Central memory CD8-positive, alpha-beta T cell (primary cell): ENCODE measurements at places on chromosomes 12 and 14.

DNA sequence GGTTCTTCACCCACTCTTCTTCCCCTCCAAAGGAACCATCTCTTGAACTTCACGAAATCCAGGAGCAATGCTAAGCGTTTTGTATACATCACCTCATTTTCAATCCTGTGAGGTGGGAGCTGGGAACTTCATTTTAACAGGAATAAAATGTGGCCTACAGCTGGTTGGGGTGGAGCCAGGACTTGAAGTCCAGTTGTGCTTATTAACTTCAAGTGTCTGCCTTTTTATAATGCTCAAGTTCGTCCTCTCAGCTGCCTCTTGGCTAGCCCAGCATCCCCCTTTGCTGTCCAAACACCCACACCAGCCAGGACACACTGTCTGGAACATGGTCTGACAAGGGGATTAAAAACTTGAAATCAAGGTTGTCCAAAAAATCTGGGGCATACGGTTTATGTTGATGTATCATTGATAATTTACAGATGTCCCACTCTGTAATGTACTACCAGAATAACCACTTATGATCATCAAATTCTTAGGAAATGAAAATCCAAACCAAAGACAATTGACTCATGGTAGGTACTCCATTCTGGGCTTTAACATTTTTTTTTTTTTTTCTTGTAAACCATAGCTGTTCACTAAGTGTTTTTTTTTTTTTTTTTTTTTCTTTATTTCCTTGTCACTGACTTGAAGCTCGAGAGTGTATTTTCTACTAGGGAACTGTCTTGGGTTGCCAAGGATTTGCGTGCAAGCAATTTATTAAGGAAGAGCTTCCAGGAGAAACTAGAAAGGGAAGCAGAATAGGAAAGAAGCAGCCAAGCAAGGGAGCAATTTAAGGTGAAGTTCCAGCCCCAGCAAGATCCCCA lies 252.3 kb downstream of the EFCAB11 start:
- DNase-seq, result no peak

DNA sequence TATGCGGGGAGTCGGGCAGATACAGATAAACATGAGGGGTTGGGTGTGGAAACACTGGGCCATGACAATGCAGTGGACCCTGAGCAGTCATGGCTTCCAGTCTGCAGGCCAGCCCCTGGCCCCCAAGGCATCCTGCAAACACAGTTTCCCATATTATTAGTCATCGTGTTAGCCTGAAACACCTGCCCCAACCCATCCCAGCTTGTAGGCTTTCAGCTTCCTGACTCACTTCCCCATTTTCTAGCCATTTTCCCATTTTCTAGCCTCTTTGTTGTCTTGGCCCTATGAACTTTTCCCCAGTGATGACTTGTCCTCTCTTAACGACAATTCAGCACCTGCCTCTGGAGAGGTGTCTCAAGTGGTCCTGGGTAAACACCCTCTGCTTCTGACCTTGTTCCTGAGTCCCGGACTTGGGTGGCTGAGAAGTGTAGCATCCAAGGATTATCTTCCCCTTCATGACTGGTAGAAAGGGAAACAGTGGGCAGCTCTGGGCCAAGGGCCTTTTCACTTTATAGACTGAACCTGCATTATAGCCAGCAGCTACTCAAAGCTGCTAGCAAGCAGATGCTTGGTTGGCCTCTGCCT lies 4.3 kb upstream of the PGF start:
- no peak for DNase-seq

- no peak for DNase-seq
These were observed 56.7 kb upstream of the PPP1R12A start for GRCh38 chr12:79991586-79991985.

DNA sequence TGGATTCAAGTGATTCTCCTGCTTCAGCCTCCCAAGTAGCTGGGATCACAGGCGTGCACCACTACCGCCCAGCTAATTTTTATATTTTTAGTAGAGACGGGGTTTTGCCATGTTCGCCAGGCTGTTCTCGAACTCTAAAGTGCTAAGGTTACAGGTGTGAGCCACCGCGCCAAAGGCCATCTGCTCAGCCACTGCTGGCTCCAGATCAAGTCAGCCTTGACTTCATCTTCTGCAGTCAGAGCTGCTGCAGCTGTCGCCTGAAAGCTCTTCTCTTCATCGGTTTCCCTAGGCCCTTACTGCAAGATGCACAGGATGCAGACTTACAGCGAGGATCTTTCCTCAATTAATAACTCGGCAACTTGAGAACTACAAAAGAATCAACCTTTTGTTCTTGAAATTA lies 66.8 kb downstream of the CLIP1 start:
- no peak for DNase-seq

- no peak for DNase-seq
These were observed 1.2 kb upstream of the RHEBL1 start for GRCh38 chr12:49070971-49071370.

- DNase-seq, result no peak
These were observed 80.3 kb downstream of the PRMT8 start for GRCh38 chr12:3571323-3571722.

GRCh38 chr12:6813363-6813762 lies 8.3 kb upstream of the GPR162 start:
- DNase-seq, result no peak

DNA sequence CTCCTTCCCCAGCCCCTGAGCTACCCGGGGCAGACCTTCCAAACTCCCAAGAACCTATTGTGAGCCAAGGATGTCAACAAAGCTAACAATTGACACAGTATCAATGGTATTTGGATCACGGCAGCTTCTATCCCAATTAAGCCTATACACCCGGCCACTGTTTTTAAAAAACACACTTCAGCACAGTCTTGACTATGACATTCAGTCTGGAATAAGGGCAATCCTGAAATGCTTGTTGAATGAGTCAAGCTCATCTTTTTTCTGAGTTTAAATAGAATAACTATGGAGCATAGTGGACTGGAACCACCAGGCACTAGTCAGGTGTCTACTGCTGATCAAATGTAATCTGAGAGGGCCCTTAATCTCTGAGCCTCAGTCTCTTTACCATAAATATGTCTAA lies 5.7 kb downstream of the DENND5B start:
- DNase-seq, result no peak

GRCh38 chr14:68896132-68896531 lies 83.0 kb downstream of the ACTN1 start:
- no peak for DNase-seq

DNA sequence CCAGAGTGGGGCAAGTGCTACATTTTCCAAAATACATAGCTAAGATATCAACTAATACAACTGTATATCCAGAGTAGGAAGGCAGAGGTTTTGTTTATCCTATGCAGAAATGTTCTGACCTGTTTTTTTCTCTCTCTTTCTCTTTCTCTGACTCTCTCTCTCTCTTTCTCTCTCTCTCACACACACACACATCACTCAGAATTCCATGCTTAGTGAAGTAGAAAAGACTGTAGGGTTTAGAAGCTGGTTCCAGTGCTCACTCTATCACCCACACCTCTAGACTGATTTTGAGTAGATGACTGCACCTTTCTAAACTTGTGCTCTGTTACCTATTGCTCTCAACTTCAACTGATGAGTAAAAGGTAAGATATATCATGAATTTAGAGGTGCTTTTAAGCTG lies 356.7 kb downstream of the LRIG3 start:
- DNase-seq, result no peak

DNA sequence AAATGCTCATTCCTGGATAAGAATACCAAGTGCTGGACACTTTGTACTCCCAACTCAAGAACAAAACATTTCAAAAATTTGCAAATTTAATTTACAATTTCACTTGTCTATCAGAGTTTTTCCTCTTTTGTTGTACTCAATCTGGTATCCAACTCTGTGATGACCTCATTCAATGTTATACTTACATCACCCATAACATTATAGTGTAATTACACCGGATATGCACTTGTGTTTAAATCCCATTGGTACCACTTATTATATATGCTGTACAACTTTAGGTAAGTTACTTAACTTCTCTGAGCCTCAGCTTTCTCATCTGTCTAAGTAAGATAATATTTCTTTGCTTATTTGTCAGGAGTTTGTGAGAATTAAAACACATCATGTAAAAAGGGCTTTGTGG lies 76.6 kb upstream of the KCNJ8 start:
- DNase-seq, result no peak

GRCh38 chr14:100770605-100771120 lies 44.0 kb downstream of the DLK1 start:
- no peak for DNase-seq

DNA sequence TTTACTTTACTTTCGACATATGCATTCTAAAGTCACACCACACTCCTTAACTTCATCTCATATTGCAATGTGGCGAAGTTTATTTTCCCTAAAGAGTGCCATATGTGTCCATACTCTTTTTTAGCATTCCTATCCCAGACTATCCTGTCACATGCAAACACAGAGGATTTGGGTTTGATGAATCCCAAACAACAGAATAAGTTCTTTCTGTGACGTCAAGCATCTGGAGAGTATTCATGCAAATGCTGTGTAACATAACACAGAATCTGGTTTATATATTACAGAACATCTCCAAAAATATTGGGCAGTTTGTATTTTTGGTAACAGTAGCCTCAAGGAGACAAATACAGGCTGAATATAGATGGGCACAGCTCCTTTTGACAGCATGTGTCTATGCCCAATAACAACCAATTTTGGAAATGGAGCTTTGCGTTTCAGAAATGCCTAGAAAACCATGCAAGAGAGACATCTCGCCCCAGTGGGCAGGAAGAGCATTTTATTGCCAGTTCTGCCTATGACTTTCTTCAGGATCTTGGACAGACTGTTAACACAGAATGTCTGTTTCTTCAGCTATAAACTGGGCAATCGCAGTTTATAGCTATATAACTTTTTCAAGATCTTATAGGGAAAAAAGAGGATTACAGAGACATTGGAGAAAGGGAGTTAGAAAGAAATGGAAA lies 190.8 kb downstream of the ADAMTS20 start:
- DNase-seq, result no peak

DNA sequence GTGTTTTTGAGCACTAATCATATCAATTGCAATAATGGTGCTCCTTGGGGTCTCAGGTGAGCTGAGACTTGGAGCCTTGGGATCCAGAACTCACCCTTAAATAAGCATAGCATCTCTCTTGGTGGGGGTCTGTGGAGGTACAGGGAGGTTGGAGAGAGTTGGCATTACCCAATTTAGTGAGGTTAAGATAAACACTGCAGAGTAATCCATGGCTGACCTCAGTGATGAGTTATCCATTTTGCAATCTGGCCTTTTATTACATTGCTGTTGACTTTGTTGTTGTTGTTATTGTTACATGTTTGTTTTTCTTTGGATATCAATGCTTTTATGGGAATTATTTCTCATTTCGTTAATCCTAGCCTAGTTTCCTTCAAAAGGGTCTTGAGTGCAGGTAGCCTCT lies 373.3 kb downstream of the NRXN3 start:
- DNase-seq, result no peak

GRCh38 chr12:1949771-1950470 lies 31.5 kb upstream of the CACNA2D4 start:
- DNase-seq, result no peak

- no peak for DNase-seq
These were observed 9.5 kb upstream of the CDKN3 start for GRCh38 chr14:54387328-54387727.

DNA sequence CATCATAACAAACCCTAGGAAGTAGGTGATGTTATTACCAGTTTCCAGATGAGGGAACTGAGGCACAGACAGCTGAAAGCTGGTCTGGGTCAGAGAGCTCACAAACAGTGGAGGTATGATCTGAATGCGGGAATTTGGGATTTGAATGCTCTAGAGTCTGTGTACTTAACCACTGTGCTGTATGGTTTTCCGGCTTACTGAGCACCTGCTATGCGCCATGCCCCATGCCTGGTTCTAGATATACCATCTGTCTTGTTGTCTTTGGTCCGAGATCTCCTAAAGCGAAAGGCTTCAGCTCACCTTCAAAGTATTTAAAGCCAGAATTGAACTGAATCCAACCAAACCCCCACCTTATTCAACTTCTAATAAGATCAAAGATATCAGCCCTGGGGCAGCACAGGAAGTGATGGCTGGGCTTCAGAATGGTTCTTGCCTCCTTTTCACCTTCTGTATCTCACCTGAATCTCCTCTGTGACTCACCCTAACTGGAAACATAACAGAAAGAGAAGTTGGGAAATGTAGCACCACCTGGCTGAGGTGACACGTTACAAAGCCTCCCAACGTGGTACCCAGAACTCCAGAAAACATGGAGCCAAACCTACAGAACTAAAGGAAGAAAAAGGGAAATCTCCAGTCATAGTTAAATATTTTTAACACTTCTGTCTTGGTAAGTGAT lies 54.3 kb downstream of the PRMT8 start:
- no peak for DNase-seq

GRCh38 chr14:85409481-85410210 lies 120.3 kb upstream of the FLRT2 start:
- no peak for DNase-seq

DNA sequence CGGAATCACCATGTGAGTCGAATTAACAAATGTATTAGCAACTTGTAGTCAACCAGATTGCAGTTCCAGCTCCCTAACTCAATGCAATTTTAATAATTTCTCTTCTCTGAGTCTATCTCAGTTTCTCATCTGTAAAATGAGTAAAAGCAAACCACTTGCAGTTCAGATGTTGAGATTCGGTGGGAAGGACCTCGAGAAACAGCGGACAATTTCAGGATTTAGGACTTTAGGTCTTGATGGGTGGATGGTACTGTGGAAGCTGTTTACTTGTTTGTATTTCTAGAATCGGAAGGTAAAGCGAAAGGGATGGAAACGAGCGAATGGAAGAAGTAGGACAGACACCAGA lies 510 bp upstream of the TTC8 start:
- DNase-seq, result no peak

GRCh38 chr12:53464685-53465418 lies 12.9 kb downstream of the PCBP2 start:
- no peak for DNase-seq

- no peak for DNase-seq
These were observed 57.2 kb upstream of the GNPNAT1 start for GRCh38 chr14:52848626-52849025.

GRCh38 chr12:4089121-4089606 lies 184.4 kb upstream of the CCND2 start:
- no peak for DNase-seq

GRCh38 chr12:69616025-69616424 lies 5.3 kb upstream of the LRRC10 start:
- no peak for DNase-seq

GRCh38 chr12:119592232-119592631 lies 1.3 kb upstream of the TMEM233 start:
- DNase-seq, result no peak

DNA sequence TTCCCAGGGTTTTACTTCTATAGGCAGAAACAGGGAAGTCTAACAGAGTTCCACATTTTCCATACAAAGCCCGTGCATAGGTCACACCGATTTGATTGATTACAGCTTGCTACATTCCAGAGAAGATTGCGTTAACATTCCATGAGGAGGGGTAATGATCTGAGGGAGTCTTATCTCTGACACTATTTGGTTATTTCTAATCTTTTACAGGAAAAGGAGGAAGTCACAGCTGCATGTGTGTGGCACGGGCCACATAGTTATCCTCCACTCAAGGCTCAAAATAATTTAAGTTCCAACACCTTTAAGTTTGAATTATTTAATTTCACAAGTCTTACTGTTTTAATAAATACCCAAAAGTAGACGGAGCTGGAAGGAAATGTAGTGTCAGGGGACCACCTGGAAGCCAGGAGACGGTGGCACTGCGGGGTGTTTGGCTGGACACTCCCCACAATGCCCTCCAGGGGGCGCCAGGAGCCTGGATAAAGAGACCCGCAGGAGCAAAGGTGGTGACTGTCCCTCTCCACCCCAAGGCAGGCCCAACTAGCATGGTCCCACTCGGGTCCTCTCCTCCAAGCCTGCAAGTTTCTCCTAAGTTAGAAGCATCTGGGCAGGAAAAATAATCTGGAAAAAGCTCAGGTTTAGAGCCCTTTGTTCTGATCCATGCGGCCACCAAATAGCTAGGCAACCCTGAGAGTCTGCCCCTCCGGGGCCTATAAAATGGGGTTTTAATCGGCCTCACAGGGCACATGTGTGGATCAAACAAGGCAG lies 20.2 kb downstream of the KRT8 start:
- DNase-seq, result peak; percentile 67
